ENCODE measurements at places on chromosomes 16 and 17.

- DNase-seq = peak; percentile 41
These were observed 62.7 kb downstream of the CDYL2 start for GRCh38 chr16:80741724-80742123.

- DNase-seq = peak; percentile 53
These were observed 17.9 kb downstream of the CASKIN1 start for GRCh38 chr16:2178321-2179106.

GRCh38 chr17:67836205-67836987, 11.1 kb downstream of the BPTF start:
- no peak for DNase-seq

DNA sequence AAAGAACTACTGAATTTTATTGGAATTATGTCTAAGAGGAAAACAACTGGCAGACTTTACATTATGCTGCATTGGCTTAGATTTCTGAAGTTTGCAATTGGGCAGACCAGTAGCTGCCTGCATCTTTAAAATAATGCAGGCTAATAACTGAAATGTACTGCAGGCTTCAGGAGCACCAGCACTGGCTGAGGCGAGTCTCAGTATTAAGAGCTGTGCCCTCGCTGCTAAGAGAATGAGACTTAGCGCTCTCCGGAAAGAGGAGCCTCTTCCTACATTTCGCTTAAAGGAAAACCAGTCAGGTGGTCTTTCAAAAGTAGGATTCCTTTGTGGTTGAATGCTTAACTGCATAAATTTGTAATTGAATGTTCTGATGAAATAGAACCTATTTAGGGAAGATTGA, 885 bp downstream of the CNTNAP4 start:
- no peak for DNase-seq

GRCh38 chr17:45332505-45332904, 15.7 kb upstream of the MAP3K14 start:
- DNase-seq = no peak

GRCh38 chr16:85759631-85760419, 8.9 kb upstream of the C16orf74 start:
- peak; percentile 62 for DNase-seq

- no peak for DNase-seq
These were observed 12.5 kb downstream of the TMEM114 start for GRCh38 chr16:8577678-8578304.

DNA sequence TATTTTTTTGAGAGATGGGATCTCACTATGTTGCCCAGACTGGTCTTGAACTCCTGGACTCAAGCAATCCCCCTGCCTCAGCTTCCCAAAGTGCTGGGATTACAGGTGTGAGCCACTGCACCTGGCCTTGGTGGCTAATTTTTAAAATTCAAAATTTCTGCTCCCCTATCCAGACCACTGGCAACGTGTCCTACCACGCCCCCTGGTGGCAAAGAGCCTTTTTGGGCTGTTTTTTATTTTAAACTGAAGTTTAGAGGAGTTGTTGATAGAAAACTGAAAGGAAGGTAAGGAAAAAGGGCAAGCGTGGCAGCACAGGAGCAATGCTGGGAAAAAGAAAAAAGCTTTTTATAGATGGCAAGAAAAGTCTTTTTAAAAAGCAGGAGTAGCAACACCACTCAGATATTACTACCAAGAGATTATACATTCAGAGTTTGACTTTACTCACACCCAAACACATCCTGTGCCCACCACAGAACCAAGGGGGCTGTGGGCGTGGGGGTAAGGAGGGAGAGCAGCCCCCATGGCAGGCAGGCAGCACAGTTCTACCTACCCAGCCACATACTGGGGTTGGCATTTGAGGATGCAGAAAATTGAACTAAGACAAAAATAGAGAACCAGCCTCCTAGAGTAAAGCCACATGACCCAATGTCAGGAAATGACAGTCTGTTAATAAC, 4.2 kb upstream of the MXRA7 start:
- peak; percentile 48 for DNase-seq

- DNase-seq = no peak
These were observed 26.7 kb upstream of the POLR3E start for GRCh38 chr16:22270525-22270924.

- DNase-seq = no peak
These were observed 73.5 kb upstream of the DNAJA2 start for GRCh38 chr16:47046726-47047523.

DNA sequence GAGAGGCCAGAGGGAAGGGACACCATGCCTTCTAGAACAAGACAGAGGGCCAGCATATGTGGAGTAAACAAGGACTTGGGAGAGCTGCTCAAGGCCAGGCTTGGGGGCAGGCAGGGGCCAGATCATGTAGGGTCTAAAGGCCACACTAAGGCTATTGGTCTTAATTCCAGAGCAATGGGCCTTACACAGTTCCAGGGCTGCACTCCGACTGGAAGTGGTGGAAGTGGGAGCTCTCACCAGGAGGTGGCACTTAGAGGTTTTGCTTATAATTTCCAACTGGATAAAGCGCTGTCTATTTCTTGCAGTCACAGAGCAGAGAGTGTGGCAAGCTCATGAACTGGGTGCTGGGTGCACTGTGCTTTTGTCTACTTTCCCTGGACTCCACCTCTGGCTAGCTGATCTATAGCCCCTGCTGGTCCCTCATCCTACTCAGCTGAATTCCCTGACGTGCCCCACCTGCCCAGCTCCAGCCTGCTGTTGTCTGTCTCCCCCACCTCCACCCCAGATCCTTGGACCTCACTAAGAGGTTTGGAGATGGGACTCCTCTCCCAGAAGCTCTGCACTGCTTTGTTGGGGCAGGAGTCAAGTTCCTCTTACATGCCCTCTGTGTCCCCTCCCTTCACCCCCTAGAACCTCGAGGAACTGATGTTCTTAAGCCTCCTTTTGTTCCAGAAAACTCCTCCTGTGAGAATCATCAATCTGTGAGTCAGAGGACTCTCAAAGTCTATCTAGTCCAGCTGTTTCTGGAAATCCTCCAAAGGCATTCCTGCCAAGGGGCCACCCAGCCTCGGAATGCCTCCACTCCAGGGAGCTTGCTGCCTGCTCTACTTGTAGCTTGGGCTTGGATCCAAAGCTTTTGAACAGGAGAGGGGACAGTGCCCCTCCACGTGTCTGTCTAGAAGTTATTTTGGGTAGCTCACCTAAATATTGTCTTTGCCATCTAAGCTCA, 48.1 kb upstream of the KSR1 start:
- peak; percentile 70 for DNase-seq

- DNase-seq = peak; percentile 82
These were observed 10.5 kb upstream of the TEKT3 start for GRCh38 chr17:15351925-15352324.

- DNase-seq = no peak
These were observed 47.3 kb downstream of the TTC19 start for GRCh38 chr17:16046966-16047365.

- DNase-seq = no peak
These were observed 98.9 kb upstream of the DYNLRB2 start for GRCh38 chr16:80441935-80442334.

- DNase-seq = no peak
These were observed 5.0 kb downstream of the NFE2L1 start for GRCh38 chr17:48052956-48053757.

GRCh38 chr16:23059433-23059832, 89.8 kb downstream of the USP31 start:
- no peak for DNase-seq

DNA sequence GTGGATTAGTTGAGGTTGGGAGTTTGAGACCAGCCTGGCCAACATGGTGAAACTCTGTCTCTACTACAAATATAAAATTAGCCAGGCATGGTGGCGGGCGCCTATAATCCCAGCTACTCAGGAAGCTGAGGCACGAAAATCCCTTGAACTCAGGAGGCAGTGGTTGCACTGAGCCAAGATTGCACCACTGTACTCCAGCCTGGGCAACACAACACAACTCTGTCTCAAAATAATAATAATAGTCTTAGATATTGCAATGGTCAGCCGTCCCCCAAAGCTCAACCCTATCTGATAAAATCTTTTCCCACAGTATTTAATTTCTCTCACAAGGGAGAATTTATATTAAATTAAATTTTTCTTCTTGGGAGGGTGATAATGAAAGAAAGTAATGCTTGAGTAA, 169.6 kb downstream of the XYLT1 start:
- DNase-seq = no peak

DNA sequence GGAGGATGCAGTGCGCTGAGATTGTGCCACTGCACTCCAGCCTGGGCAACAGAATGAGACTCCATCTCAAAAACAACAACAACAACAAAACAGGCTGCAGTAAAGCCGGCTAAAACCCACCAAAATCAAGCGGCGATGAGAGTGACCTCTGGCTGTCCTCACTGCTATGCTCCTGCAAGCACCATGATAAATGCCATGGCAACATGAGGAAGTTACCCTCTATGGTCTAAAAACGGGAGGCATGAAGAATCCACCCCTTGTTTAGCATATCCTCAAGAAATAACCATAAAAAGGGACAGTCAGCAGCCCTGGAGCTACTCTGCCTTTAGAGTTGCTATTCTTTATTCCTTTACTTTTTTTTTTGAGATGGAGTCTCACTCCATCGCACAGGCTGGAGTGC, 8.4 kb upstream of the LGALS3BP start:
- no peak for DNase-seq

- no peak for DNase-seq
These were observed 111.7 kb upstream of the FOXF1 start for GRCh38 chr16:86398622-86399021.
